Suprapubic skin (tissue), 4 donors: ENCODE measurements at places on chromosomes 3 and 15. TPM values are rescaled to one million over a fixed set of nuclear protein-coding genes. Genes with fewer than 3 reads are reported as not detected.
A peak's percentile ranks its signal among the peaks of the same experiment; 100 is the strongest.

- no peaks in the 10 kb centered on the region for H3K27me3 ChIP-seq
- DNase-seq: no peak
Measured at GRCh38 chr3:140709751-140710150, 31.9 kb downstream of the TRIM42 start.

- H3K27ac ChIP-seq: no peak overlapping the region
- DNase-seq: no peak
- peaks cover 12% of the 10 kb centered on the region for H3K4me1 ChIP-seq
- H3K36me3 ChIP-seq: no peaks in the 10 kb centered on the region
- no peaks in the 10 kb centered on the region for H3K27me3 ChIP-seq
- H3K4me3 ChIP-seq: no peak overlapping the region
Measured at GRCh38 chr3:128175768-128176167, 22.5 kb downstream of the EEFSEC start.

DNA sequence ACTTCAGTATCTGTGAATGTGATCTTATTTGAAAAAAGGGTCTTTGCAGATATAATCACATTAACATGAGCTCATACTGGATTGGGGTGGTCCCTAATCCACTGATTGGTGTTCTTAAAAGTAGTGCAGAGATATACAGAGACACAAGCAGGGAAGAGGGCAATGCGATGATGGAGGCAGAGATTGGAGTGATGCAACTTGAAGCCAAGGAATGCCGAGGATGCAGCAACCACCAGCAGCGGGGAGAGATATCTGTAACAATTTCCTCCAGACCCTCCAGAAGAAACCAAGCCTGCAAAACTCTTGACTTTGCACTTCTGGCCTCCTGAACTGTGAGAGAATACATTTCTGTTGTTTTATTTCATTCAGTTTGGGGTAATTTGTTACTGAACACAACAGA, 171.0 kb upstream of the MBNL1 start:
- no peak overlapping the region for H3K4me3 ChIP-seq
- H3K27ac ChIP-seq: no peak overlapping the region
- H3K4me1 ChIP-seq: no peaks in the 10 kb centered on the region
- DNase-seq: no peak
- no peaks in the 10 kb centered on the region for H3K27me3 ChIP-seq
- H3K36me3 ChIP-seq: no peaks in the 10 kb centered on the region

DNA sequence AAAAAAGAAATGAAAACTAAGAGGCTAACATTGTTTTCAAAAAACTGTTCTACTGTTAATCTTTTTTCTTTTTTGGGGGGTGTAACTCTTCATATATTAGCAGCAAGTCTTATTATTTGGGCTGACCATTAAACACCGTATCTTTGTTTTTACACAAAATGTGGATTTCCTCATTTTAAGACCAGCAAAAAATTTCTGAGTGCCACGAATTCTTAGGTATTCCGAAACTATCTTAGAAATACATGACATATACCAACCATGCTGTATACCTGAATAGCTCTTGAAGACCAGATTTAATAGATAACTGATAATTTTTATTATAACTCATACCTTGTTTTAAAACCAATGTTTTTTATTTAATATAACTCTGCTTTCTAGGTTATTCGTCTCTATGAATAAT, 620 bp upstream of the TTC23 start:
- H3K27ac ChIP-seq: peak overlapping the region; percentile 95
- H3K27me3 ChIP-seq: no peaks in the 10 kb centered on the region
- H3K4me1 ChIP-seq: peaks cover 41% of the 10 kb centered on the region
- H3K36me3 ChIP-seq: no peaks in the 10 kb centered on the region

Gene KLHL6
- total RNA-seq: 0.23 TPM

DNA sequence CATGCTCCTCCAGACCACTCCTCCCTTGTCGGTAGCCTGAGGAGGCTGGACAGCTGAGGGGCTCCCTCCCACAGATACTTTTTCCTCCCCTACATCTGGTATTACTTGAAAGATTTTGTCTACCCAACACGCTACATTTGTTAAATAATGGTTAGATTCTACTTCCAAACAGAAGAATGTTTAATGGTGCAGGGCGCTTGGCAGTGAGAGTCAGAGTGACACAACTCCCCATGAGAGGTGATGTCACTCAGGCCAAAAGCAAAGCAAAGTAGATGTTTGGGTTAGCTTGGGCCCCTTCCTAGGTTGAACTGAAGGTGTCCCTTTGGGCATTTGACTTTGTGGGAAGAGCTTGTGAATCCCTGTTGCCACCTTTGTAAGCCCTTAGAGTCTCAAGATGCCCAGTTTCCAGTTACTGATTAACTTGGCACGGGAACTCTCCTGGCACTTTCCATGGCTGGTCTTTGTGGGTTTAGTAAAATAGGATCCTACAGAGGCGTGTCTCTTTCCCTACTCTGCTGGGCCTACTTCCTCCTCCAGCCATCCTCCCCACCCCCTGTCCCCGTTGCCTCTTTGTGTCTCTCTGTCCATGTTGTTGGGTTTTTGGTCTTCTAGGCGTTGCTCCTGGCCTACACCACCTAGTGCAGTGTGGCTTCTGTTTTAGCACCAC, 5.6 kb downstream of the LIMD1 start:
- no peak for DNase-seq
- H3K27me3 ChIP-seq: no peaks in the 10 kb centered on the region
- no peak overlapping the region for H3K4me3 ChIP-seq
- peaks cover 7% of the 10 kb centered on the region for H3K36me3 ChIP-seq

Gene GOLGA8K
- total RNA-seq: 0.76 TPM

- no peak for DNase-seq
- H3K27me3 ChIP-seq: no peaks in the 10 kb centered on the region
- no peaks in the 10 kb centered on the region for H3K4me1 ChIP-seq
- H3K27ac ChIP-seq: no peak overlapping the region
- no peaks in the 10 kb centered on the region for H3K36me3 ChIP-seq
- H3K4me3 ChIP-seq: no peak overlapping the region
Measured at GRCh38 chr3:113097960-113098447, 107.2 kb downstream of the GTPBP8 start.

Gene AADAC
- total RNA-seq: 2.7 TPM

- H3K27ac ChIP-seq: no peak overlapping the region
- DNase-seq: no peak
- H3K27me3 ChIP-seq: no peaks in the 10 kb centered on the region
- H3K4me3 ChIP-seq: no peak overlapping the region
- H3K4me1 ChIP-seq: no peaks in the 10 kb centered on the region
- no peaks in the 10 kb centered on the region for H3K36me3 ChIP-seq
Measured at GRCh38 chr3:24707936-24708335, 213.3 kb upstream of the THRB start.
